ENCODE measurements at places on chromosomes 4 and X.

DNA sequence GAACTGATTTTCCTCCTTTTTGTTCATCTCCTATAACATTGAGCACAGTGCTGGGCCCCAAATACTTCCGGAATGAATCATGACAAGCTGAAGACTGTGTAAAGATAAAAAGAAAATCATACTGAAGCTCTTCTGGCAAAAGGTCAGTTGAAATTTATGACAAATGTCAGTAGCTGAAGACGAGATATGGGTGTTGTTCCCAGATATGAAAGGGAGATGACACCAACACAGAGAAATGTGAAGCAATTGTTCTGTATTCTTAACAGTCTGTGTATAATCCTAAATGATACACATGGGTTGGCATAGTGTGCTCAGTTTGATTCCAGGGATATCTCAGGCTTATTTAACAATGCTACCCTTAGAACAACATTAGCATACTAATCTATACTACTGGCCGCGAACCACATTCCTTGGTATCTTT, 170.5 kb upstream of the PITX2 start:
- DNase-seq = no peak

- no peak for DNase-seq
Observed at GRCh38 chr4:87042221-87042620, 107.4 kb downstream of the AFF1 start.

GRCh38 chr4:8876982-8877779, 5.5 kb upstream of the HMX1 start:
- no peak for DNase-seq

- no peak for DNase-seq
Observed at GRCh38 chr4:45346816-45347435, 620.6 kb upstream of the GNPDA2 start.

DNA sequence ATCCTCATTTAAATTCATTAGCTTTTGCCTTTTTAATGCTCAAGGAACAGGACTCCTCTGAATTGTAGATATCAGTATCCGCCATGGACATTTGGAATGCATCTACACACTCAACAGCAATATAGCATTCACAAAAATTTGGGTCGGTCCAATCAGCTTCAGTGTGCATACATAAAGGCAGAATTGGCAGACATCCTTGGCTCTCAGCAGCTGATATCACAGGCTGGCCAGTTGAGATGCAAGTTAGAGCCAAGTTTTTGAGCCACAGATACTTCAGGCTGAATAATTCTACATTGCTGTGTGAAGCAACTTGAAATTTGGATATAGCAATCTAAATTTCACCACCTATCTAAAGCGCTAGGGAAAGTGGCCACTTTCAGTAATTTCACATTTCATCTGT, 821.1 kb downstream of the PCDH19 start:
- no peak for DNase-seq

GRCh38 chr4:70591955-70592582, at the start of gene AMBN:
TSS of gene AMBN (plus strand) at chr4:70592256. CDS start at chr4:70592359, 103 bp downstream.
- no peak for DNase-seq

GRCh38 chrX:110734271-110734670, 61.3 kb downstream of the CHRDL1 start:
- no peak for DNase-seq

- DNase-seq = no peak
Observed at GRCh38 chr4:161577579-161578301, 586.1 kb downstream of the FSTL5 start.

GRCh38 chr4:34148322-34148908, 2095.9 kb downstream of the ARAP2 start:
- DNase-seq = no peak

GRCh38 chr4:55499495-55499894, 47.2 kb downstream of the CLOCK start:
- no peak for DNase-seq

- no peak for DNase-seq
Observed at GRCh38 chr4:147825451-147826287, 93.8 kb downstream of the ARHGAP10 start.

DNA sequence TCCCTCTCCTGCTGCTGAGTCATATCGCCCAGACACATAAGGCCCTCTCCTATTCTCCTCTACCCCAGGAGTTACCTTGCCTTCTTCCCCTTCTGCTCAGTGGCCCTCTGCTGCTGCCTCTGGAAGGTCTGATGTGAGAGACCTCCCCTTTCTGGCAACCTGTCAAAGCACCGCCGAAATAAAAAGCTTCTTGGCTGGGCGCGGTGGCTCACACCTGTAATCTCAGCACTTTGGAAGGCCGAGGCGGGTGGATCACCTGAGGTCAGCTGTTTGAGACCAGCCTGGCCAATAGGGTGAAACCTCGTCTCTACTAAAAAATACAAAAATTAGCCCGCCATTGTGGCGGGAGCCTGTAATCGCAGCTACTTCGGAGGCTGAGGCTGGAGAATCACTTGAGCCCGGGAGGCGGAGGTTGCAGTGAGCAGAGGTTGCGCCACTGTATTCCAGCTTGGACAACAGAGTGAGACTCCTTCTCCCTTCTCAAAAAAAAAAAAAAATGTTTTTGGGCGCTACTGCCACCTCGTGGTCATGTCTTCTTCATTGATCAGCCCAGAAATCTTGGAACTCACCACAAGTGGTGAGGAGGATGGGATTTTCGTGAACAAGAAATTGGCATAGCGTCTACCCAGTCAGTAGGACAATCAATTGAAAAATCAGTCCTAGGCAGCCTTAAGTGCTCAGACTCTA, 8.6 kb upstream of the ZXDA start:
- DNase-seq = peak; percentile 31

- no peak for DNase-seq
Observed at GRCh38 chr4:89160806-89161205, 49.5 kb downstream of the TIGD2 start.

- no peak for DNase-seq
Observed at GRCh38 chrX:40012039-40012867, 85.5 kb downstream of the BCOR start.

- no peak for DNase-seq
Observed at GRCh38 chr4:85527815-85528214, 52.9 kb downstream of the ARHGAP24 start.

Data from midbrain (tissue), 1 donor.